Stimulated activated CD8-positive, alpha-beta memory T cell treated with anti-CD3 and anti-CD28 coated beads, Interleukin-7, amount 100 ng/mL, for 24 hours (primary cell): ENCODE measurements at places on chromosomes 3 and 15.

GRCh38 chr3:105436687-105437086 lies 70.0 kb downstream of the ALCAM start:
- no peak for DNase-seq

GRCh38 chr3:135103917-135104316 lies 308.9 kb downstream of the EPHB1 start:
- DNase-seq: no peak

GRCh38 chr3:3800685-3801493 lies 1.7 kb downstream of the LRRN1 start:
- DNase-seq: no peak

GRCh38 chr3:159356606-159357005 lies 554.8 kb downstream of the MFSD1 start:
- no peak for DNase-seq

GRCh38 chr3:119700269-119700919 lies 2.4 kb upstream of the CFAP91 start:
- DNase-seq: no peak

DNA sequence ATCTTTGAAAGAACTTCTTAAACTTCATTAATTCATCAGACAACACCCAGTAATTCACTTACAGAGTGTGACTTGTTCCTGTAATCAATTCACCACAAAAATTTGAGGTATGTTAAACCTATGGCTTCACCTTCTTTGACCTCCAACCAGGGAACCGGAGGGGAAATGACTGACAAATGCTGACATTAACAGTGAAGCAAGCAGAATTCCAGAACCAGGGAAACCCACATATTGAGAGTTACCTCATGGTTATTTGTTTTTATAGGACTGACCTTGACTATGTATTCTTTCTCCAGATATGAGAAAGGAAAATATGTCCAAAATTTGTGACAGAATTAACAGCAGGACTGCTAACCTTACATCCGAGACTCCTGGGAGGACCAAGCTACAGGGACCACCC lies 2.7 kb downstream of the P3H2 start:
- no peak for DNase-seq

- DNase-seq: no peak
These were observed 543 bp downstream of the ARPIN start for GRCh38 chr15:89912145-89912673.
